ENCODE measurements at places on chromosomes 4 and X.

GRCh38 chr4:130154901-130155300 lies 1058.9 kb downstream of the C4orf33 start:
- DNase-seq, result no peak

GRCh38 chr4:100174985-100175383 lies 15.3 kb downstream of the DDIT4L start:
- DNase-seq, result no peak

GRCh38 chr4:151267822-151268535 lies 9.0 kb upstream of the PRSS48 start:
- DNase-seq, result no peak

DNA sequence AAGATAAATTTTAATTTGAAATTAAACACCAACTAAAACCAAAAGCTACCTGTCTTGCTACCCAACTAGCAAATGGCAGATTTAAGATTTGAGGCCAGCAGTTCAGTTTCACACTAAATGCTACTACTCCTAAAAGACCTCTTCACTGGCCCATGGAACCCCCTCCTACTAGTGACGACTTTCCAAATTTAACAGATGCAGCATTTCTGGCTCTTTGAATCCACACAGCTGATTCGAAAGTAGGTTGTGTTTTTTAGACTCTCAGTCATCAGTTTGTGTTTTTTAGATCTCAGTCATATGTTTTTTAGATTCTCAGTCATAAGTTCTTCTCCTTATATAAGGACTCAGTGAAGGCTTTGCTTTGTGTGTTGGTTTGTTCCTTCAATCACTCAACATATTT lies 11.1 kb upstream of the CC2D2A start:
- DNase-seq, result no peak
